T-helper 2 cell treated with Interferon-gamma antibody and Interleukin-4, amounts not matched to agents 5 μg/mL and 100 μg/mL, for 36 hours (primary cell): ENCODE measurements at places on chromosomes 4 and X.

GRCh38 chrX:115459883-115460880 is 100.8 kb upstream of the PLS3 start:
- DNase-seq = no peak

GRCh38 chr4:165839615-165840333 is 33.3 kb upstream of the TLL1 start:
- no peak for DNase-seq

GRCh38 chrX:70139736-70140135 is 6.5 kb downstream of the IGBP1 start:
- no peak for DNase-seq

GRCh38 chr4:176800891-176801534 is 8.3 kb upstream of the VEGFC start:
- DNase-seq = no peak

GRCh38 chrX:69503782-69504625 is at the start of gene NALF2:
Gene NALF2 (plus strand): TSS chrX:69504326. CDS start chrX:69505283, 957 bp downstream.
- peak; percentile 21 for DNase-seq

- DNase-seq = no peak
These were observed 175.8 kb downstream of the COMMD8 start for GRCh38 chr4:47287735-47288134.

GRCh38 chr4:104591510-104591911 is 96.8 kb upstream of the CXXC4 start:
- no peak for DNase-seq
